Mesenteric fat pad (tissue), 1 donor: ENCODE measurements at places on chromosomes 1 and 21. TPM values are rescaled to one million over a fixed set of nuclear protein-coding genes. Genes with fewer than 3 reads are reported as not detected.

MAEL gene
- not detected for total RNA-seq

OR2T29 gene
- not detected for total RNA-seq

C1orf116 gene
- 0.10 TPM for total RNA-seq

- no peak for DNase-seq
Observed at GRCh38 chr1:70826428-70826827, 221.2 kb downstream of the PTGER3 start.

GRCh38 chr1:202979459-202979858 lies 12.4 kb upstream of the CYB5R1 start:
- no peak for DNase-seq

DNA sequence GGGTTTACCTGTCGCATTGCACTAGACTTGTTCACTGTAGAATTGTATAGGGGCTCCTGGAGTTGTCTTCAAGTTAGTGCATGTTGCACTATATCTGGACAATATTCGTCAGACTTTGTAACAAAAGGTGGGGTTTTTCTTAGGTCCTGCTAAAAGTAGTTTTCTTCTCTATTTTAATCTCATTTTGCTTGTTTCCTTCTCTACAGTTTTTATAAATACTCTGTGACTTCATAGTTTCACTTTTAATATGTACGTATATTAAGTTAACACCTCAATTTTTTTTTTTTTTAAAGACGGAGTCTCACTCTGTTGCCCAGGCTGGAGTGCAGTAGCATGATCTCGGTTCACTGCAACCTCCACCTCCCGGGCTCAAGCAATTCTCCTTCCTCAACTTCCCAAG lies 26.5 kb upstream of the MRPS6 start:
- DNase-seq = no peak

- no peak for DNase-seq
Observed at GRCh38 chr1:81446000-81446669, 354.6 kb upstream of the ADGRL2 start.

- DNase-seq = no peak
Observed at GRCh38 chr1:77994117-77994705, 10.5 kb upstream of the DNAJB4 start.

DNA sequence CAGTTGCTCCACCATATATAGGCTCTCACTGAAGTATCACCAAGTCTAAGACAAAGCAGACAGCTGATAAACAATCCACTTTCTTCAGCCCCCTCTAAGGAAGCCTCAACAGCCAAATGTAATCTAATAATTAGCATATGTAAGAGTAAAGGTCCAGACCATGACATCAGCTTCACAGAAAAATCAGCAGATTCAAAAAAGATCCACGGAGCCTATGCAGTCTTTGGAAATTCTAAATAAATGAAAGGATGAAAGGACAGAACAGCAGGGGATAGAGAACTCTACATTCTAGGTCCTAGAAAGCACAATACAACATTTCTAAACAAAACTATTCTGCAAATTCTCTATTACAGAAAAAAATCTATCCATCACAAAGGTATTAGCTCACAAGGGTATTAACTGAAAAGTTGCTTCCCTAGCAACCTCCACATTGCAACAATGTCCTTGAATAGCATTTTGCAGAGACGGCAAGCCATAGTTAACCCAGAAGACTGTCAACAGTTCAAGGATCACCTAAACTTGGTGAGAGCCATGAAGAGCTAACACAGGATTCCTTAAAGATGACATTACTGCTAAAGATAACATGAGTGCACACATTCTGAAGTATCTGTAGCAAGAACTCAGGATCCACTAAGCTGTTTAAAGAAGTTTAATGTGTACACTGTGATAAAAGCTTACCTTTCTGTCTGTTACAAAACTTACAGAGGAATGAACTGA lies 74.3 kb downstream of the SIPA1L2 start:
- DNase-seq = no peak
